NCI-H2081 treated with DMSO at 0.1 percent for 48 hours (cell line): ENCODE measurements at places on chromosomes 3 and 15.

DNA sequence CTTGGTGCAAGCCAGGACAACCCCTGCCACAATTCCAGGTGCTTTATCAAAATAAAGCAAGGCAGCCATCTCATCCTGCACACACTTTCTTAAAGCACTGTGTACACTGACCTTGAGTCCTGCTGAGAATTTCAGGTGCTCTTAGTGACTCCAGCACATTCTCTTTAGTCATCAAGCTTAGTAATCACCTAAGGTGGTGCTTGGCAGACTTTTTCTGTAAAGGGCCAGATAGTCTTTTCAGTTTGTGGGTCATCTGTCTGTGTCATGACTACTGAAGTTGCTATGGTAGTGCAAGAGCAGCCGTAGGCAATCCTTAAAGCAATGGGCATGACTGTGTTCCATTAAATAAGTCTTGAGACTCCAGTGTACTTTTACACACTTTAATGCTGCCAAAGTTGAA lies 36.4 kb downstream of the RIOX2 start:
- no peak for DNase-seq

DNA sequence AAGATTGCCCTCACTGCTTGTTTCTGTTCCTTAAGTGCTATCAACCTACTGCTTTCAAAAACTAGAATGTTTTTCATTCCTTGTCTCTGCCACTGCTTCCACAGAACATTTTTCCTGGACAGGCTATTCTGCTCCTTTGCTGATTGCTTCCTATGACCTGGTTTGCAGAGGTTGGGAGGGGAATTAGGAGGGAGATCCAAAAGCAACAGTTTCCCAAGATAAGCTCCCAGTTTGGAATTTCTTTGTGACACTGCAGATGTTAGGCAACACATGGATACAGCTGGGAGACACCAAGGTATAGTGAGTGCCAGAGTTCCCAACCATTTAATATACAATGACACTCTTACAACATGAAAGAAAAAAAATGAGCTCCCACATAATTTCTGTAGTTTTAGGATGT lies 1036.5 kb downstream of the ROBO2 start:
- no peak for DNase-seq

GRCh38 chr15:99021027-99021627 lies 13.5 kb upstream of the PGPEP1L start:
- no peak for DNase-seq

- DNase-seq = no peak
Observed at GRCh38 chr3:45590822-45591546, 3.6 kb upstream of the LIMD1 start.

DNA sequence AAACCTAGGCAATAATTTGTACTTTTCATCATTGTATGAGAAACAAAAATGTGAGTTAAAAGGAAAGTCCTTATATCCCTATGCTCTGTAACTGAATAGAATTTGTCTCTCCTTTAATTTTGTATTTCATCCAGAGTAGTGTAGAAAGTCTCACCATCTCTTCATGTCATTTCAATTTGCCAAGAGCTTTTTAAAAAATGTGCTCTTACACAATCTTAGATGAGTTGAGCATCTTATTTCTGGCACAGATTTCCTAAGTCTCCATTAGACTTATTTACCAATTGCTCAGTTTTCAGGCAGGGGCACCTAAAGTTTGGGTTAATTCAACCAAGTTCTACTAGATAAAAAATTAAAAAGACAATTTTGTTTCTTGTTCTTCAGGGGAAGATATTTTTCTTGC lies 201.5 kb upstream of the RBMS3 start:
- no peak for DNase-seq

- no peak for DNase-seq
Observed at GRCh38 chr15:39730552-39730951, 52.1 kb downstream of the FSIP1 start.

DNA sequence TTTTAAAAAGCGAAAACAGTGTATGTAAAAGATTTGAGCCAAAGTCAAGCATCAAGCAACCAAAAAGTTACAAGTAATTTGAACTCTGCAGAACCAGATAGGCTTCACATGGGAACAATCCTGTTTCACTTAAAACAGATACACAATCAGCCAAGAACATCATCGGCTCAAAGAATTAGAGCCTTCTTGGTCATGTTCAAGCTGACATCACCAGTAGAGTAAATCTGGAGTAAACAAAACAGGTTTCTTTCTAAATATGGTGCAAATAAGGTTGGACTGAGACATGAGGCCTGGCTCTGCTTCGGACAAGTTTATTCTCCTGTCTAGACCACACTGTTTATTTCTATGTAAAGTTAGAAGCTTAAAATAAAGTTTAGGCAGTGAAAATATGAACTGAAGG lies 116.0 kb downstream of the GMNC start:
- no peak for DNase-seq

- no peak for DNase-seq
Observed at GRCh38 chr3:64093211-64093610, 69.9 kb upstream of the PSMD6 start.

DNA sequence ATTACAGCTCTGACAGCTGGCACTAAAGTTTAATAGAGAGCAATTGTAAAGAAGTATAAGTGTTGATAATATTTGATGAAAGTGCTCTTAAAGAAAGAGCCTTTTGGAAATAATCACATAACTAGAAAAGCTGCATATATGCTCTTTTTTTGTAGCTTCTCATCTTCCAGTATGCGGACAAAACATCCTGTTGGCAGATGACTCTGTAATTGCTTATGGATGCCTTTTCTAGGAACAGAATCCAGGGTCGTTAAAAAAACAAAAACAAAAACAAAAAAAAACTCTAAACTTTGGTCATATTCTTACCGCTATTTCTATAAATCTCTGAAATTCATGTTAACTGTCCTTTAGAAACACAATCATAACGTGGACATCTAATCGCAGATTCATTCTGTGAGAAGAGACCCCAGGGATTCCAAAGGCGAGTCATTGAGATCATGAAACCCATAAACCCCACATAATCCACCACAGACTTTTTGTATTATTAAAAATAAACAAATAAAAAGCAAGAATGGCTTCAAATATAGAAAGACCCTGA lies 109.8 kb downstream of the EPHA3 start:
- DNase-seq = no peak

DNA sequence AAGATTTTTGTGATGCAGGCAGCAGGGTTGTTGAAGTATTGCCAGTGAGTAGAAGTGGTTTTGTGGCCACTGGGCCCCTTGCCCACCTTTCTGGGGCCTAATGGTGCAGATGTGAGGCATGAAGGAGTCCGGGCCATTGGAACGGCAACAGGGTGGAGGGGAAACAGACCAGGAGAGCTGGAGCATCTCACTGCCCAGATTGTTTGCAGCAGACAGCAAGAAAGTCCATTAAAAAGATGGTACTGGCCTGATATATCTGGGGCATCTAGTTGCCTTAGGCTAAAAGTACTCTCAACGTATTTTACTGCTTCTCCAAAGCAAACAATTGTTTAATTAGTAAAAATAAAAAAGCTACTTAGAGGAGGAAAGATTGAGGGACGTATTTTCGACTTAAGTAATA lies 298.4 kb downstream of the SATB1 start:
- no peak for DNase-seq

DNA sequence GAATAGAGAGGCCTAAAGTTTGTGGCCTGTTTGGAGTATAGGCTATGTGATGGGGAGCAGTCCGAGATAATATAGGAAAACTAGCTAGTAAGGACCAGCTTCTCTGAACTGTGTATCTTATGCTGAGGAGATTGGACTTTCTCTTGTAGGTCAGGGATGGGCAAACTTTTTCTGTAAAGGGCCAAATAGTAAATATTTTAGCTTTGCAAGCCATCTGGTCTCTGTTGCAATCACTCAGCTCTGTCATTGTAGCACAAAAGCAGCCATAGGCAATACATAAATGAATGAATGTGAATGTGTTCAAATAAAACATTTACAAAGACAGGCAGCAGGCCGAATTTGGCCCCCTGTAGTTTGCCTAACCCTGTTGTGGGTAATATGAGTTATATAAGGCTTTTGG lies 24.5 kb downstream of the TMOD3 start:
- DNase-seq = no peak

DNA sequence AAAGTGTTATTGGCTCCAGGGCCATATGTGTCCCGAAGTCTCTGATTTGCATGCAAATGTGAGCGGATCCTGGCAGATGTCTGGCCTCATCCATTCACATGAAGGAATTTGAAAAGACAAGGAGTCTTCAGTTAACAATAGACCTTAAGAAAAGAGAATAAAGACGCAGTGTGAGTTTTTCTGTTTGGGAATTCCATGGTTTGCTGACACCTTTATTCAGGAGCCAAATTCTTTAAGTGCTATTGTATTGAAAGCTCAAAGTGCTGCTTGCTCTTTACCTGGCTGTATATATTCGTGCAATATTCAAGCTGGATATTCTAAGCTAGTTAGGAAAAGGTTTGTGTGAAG lies 2.2 kb downstream of the LRRN1 start:
- DNase-seq = no peak

DNA sequence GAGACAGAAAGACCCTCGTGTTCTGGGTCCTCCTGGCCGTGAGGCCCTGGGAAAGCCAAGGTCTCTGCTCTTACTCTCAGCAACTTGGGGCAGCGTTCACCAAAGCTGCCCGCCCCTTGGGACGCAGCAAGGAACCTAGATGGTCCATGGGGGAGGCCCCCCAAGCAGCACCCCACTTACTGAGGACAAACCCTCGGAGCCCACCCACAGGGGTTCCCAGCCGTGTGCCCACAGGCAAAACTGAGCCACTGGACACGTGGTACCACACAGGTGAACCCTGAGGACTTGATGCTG lies 166.2 kb upstream of the IQSEC1 start:
- no peak for DNase-seq

DNA sequence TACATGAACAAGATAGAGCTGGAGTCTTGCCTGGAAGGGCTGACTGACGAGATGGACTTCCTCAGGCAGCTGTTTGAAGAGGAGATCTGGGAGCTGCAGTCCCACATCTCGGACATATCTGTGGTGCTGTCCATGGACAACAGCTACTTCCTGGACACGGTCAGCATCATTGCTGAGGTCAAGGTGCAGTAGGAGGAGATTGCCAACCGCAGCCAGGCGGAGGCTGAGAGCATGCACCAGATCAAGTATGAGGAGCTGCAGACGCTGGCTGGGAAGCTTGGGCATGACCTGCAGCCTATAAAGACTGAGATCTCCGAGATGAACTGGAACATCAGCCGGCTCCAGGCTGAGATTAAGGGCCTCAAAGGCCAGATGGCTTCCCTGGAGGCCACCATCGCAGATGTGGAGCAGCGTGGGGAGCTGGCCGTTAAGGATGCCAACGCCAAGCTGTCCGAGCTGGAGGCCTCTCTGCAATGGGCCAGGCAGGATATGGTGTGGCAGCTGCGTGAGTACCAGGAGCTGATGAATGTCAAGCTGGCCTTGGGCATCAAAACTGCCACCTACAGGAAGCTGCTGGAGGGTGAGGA lies 5.5 kb upstream of the LARP6 start:
- DNase-seq = no peak

- DNase-seq = no peak
Observed at GRCh38 chr3:34150992-34151391, 352.6 kb downstream of the PDCD6IP start.

- DNase-seq = no peak
Observed at GRCh38 chr3:13896473-13897154, 16.7 kb upstream of the WNT7A start.

DNA sequence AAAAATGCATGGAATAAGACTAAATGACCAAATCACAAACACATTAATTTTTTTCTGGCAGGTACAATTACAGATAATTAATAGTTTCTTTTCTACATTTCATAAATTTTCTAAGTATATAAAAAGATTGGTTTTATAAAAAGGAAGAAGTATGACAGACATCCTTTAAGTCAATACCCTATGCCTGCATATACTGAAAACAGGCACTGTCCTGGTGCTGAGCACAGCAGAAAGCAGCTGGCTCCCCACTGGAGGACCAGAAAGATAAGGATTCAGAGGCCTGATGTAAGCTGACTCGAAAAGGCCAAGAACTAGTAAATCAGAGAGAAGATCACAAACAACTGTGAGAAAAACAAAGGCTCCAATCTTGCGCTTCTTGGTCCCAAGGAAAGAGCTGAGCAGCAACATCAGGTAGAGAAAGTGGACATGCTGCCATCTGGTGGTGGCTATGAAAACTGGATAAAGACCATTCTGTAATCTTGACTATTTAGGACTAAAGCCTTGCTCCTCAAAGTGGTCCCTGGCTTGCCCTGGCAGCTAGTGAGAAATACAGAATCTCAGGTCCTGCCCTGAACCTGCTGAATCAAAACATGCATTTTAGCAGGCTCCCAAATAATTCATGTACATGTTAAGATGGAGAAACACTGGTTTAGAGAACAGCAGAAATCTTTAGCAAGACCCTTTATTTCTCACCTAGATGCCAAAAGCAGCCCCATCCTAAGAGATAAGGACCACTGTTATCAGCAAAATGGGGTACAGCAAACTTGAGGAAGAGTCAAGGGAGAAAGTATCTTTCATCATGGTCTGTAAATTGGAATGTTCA lies 76.0 kb downstream of the TRANK1 start:
- no peak for DNase-seq

- DNase-seq = no peak
Observed at GRCh38 chr3:182052332-182052731, 340.6 kb downstream of the SOX2 start.

- peak; percentile 98 for DNase-seq
Observed at GRCh38 chr3:183378008-183378407, 50.4 kb downstream of the MCF2L2 start.

GRCh38 chr3:46113608-46114007 lies 86.3 kb upstream of the XCR1 start:
- no peak for DNase-seq

DNA sequence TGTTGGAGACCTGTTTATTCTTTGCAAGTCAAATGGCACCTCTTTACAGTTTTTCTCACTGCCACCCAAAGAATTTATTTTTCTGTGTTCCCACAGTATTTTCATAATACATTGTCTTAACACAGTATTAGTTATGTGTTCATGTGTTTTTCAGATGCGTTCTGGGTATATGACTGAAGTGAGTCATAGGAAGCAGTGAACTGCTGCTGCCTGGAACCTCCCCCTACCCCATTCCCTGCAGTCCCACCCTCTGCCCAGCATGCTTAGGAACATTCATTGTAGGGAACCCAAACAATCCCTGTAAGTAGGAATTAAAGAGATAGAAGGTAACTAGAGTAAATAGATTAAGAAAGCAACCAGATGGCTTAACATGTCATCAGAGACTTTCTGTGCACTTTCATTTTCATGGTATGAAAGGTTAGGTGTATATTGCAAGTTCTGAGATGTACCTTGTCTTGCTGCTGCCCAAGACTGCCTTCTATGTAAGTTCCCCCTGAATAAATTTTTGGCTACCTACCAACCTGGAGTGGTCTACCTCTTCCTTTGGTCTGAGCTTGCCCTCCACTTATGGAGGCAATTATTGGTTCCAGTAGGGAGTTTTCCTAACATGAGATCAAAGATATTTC lies 21.9 kb upstream of the SQOR start:
- DNase-seq = no peak
